ENCODE measurements at places on chromosomes 6 and 20. TPM values are rescaled to one million over a fixed set of nuclear protein-coding genes. Genes with fewer than 3 reads are reported as not detected.

- no peak for DNase-seq
Observed at GRCh38 chr6:42333612-42334011, 116.0 kb upstream of the MRPS10 start.

DNA sequence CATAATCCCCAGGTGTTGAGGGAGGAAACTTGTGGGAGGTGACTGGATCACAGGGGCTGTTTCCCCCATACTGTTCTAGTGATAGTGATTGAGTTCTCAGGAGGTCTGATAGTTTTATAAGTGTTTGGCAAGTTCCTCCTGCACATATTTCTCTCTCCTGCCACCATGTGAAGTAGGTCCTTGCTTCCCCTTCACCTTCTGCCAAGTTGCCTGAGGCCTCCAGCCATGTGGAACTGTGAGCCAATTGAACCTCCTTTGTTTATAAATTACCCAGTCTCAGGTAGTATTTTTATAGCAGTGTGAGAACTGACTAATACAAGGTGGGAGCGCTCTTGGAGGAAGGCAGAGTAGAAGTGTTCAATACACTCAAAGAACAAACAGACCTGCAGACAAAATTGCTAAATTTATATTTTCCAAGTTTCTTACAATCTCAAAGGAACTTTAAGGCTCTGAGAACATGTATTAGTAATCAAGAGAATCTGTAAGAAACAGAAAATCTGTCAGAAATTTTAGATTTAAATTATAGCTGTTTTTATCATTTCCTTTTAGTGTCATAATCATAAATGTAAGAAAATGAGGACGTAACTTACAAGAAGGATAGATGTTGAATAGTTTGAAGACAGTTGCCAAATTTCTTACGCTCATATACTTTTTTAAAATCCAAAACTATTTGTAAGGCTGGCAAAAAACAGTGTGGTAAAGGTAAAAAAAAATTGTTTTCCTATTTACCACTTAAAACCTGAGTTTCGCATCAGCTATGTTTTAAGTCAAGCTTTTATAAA, 77.7 kb downstream of the ASCC3 start:
- no peak for DNase-seq

- no peak for DNase-seq
Observed at GRCh38 chr6:150304429-150304828, 64.4 kb upstream of the IYD start.

- no peak for DNase-seq
Observed at GRCh38 chr6:22929311-22929985, 360.1 kb downstream of the HDGFL1 start.

- no peak for DNase-seq
Observed at GRCh38 chr20:17753516-17753915, 53.8 kb downstream of the BANF2 start.

SLC17A1 gene
- not detected for polyA plus RNA-seq

NMBR gene
- not detected for polyA plus RNA-seq

HLA-DPA1 gene
- 690 TPM for polyA plus RNA-seq

VSX1 gene
- not detected for polyA plus RNA-seq

CLIC5 gene
- polyA plus RNA-seq, result not detected

OXT gene
- polyA plus RNA-seq, result not detected

Data from GM12878 (cell line).